ENCODE measurements at places on chromosomes 12 and 14. TPM values are rescaled to one million over a fixed set of nuclear protein-coding genes. Genes with fewer than 3 reads are reported as not detected.

The ST8SIA1 gene
- 2.8 TPM for polyA plus RNA-seq

The CLEC7A gene
- polyA plus RNA-seq: 0.43 TPM

The TCL1A gene
- not detected for polyA plus RNA-seq

DNA sequence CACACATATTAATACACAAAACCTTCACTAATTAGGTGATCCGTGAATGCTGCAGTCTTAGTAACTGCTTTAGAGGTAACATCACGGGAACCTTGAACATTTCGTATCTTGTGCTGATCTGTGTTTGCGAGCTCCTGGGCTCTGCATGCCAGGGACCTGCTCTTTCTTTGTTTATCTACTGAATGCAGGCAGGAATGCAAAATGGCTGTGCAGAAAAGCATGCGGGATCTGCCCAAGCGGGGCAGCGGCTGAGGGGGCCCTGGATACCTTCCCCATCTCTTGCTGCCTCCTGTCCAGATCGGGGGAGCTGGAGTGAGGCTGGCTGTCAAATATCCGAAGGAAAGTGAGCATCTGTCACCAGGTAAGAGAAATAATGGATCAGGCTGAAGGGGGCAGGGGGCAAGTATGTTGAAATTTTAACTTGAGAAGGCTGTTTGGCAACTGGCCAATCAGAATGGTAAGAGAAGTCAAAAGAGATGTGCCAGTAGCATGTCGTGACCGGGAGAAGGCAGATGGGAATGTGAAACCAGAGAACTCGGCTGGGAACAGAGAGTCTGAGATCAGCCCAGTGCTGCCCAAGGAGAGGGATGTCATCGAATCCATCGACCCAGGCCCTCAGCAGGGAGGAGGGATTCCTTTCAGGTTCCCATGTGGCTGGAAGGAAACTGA is 191.4 kb downstream of the TTC7B start:
- no peak for DNase-seq

The KRT74 gene
- not detected for polyA plus RNA-seq

Data from kidney (tissue), 22 donors.